EL (cell line): ENCODE measurements at places on chromosomes 6 and 20.
A peak's percentile ranks its signal among the peaks of the same experiment; 100 is the strongest.

- DNase-seq = peak; percentile 92
Observed at GRCh38 chr6:30682143-30683117, 4.0 kb downstream of the PPP1R18 start.

DNA sequence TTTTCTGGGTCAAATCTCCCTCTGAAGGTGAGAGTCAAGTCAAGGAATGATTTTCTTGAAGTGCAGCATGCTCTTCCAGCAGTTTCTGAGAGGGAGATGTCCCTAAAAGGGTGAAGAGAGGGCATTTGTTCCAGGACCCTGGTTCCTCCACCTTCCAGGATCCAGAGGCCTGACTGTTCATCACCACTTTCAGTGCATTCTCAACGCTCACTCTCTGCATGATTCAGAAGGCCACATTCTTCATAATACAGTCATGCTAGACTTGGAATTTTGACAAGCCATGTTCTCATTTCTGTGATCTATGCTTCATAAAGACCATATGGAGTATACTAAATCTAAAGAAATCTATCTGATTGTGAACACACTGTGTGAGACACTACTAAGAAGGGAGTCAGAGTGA is 85.1 kb downstream of the PDE7B start:
- DNase-seq = peak; percentile 98

DNA sequence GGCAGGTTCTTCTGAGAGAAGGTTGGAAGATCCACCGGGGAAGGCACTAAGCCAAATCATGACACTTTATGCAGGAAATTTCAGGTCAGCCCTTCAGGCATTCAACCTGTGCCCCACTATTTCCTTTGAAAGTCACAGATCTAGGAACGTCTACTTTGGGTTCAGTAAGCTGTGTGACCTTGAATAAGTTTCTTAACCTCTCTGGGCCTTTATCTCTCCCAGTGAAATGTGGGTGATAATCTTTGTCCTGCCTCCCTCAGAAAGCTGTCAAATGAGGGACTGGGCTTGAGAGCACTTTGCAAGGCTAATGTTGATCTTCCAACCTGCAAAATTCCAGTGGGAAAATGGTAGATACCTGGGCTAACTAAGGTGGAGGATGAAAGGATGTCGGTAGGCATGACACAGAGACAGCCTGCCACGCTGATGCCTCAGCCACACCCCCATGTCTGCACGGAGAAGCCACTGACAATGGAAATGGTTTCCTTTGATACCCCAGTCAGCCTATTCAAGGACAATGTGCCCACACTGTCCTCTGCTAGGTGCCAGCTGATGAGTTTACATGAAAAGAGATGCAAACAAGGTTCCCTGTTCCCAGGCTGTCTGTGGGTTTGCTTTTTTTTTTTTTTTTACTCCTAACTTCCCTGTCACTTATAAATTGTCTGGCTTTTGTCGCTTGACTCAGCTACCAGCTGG is 9.3 kb downstream of the BNIP5 start:
- DNase-seq = no peak

DNA sequence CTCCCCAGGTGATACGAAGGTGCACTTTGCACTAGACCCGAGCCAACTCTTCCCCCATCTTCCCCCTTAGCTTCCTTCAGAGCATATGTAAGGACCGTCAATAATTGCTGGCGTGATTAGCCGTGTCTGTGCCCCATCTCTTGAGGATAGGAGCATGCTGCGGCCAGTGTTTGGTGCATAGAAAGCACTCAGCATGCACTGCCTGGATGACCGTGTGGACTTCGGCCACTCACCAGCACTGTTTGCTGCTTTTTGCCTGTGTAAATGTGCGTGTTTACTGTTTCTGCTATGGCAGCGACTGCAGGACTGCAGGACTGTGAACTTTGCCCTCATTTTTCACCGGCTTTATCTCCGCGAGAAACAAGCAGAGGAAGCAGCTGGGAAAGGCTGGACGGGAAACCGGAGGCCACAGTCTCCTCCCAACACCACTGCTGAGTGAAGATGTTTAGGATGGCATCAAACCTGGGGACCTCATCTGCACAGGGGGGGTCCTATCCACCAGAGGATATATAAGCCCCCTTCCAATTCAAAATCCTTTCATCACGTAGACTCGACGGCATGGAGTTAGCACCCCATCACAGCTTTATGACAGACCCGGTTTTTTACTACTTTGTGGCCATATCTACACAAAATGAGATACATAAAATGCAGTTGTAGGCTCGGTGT is 150.6 kb upstream of the AFDN start:
- DNase-seq = no peak

DNA sequence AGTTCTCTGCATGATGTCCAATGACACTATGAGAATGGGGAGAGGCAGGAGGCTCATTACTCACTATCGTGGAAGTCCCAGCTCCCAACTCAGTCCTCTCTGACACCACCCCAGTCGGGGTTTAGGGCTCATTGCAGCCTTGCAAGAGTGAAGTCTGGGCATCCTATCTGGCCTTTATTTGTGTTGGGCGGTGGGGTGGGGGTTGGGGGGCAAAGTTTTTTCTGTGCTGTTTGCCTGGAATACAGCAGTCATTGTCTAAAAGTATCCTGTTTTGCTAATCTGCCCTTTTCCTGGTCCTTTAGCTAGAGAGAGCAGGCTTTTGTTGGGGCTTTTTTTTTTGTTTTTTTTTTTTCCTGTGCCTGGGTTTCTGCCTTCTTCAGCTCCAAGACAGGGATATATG is 174.2 kb downstream of the MYLK4 start:
- no peak for DNase-seq

- peak; percentile 24 for DNase-seq
Observed at GRCh38 chr20:60381643-60382400, 423.6 kb downstream of the CDH26 start.

DNA sequence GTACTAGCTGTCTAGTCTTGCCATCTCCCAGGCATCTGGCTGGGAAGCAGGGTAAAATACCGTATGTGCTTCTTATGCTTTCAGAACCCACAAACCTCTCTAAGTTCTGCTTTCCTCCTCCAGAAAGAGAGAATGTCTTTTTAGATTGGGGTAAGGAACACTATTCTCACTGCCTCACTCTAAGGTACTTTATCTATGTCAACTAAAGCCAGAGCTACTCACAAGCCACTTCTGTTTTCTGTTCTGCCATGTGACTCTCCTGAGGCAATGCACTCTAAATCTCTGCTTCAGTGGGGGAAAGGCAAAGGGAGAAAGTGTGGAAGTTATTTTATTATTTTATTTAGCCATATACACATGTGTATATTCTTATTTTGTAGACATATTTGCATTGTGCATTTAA is 15.6 kb downstream of the MEP1A start:
- DNase-seq = no peak

- no peak for DNase-seq
Observed at GRCh38 chr6:116291701-116292396, 12.1 kb upstream of the TSPYL1 start.

GRCh38 chr6:7188492-7188891 is 80.7 kb downstream of the RREB1 start:
- no peak for DNase-seq

DNA sequence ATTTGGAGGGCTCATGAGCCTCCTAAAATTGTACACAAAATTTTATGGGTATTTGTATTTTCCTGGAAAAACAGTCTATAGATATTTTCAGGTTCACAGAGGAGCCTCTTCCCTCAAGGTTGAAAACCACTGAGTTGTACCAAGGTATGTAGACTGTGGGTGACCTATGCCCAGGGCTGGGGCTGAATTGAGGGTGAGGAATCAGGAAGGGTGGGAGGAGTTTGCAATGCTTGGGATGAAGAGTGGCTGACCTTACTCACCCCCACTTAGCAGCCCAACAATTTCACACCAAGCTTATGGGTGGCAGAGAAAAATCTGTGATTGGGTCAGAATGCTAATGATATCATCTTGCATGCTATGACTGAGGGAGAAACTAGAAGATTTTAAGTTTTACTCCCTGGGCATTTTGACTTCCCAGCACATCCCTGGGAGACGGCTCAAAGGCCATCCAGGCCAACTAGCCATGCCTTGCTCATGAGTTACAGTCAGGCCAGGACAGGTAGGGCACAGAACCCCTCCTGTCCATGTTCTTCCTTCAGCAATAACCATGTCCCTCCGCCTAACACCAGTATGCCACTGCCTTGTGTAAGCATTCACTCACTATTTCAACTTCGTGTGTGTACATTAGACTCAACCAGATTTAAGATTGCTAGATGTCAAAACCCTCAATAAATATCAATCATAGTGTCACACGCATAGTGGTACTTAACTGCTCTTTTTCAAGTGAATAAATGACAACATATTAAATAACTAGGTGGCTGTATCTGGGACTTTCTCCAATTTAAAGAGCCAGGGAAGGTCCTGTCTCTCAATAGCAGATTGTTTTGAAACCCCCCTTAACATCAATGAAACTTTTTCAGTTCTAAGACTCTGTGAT is 16.6 kb downstream of the ADTRP start:
- DNase-seq = peak; percentile 13

DNA sequence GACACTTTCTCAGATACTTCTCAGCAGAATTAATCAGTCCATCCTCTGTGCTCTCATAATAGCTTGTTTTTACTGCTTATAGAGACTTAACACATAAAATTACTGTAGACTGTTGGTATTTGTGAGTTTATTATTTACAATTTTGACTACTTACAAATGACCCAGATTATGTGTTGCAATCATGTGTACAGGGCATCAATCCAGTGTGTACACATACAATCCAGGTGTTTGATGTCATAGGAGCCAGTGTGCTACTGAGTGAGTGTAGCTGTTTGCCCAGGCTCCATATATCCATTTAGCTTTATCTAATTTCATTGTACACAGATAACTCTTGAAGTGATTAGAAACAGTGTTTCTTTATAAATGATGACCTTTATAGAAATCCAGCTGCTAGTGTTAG is 31.3 kb downstream of the TRMT11 start:
- DNase-seq = no peak

GRCh38 chr6:29887819-29888776 is 54.2 kb upstream of the HLA-A start:
- peak; percentile 65 for DNase-seq

- no peak for DNase-seq
Observed at GRCh38 chr6:36280467-36280866, 10.6 kb downstream of the PNPLA1 start.

- peak; percentile 56 for DNase-seq
Observed at GRCh38 chr6:31541059-31541657, 645 bp downstream of the DDX39B start.

- DNase-seq = no peak
Observed at GRCh38 chr6:91865889-91866288, 1279.0 kb upstream of the MAP3K7 start.

- DNase-seq = peak; percentile 86
Observed at GRCh38 chr20:1402149-1402548, 9.3 kb upstream of the FKBP1A start.

DNA sequence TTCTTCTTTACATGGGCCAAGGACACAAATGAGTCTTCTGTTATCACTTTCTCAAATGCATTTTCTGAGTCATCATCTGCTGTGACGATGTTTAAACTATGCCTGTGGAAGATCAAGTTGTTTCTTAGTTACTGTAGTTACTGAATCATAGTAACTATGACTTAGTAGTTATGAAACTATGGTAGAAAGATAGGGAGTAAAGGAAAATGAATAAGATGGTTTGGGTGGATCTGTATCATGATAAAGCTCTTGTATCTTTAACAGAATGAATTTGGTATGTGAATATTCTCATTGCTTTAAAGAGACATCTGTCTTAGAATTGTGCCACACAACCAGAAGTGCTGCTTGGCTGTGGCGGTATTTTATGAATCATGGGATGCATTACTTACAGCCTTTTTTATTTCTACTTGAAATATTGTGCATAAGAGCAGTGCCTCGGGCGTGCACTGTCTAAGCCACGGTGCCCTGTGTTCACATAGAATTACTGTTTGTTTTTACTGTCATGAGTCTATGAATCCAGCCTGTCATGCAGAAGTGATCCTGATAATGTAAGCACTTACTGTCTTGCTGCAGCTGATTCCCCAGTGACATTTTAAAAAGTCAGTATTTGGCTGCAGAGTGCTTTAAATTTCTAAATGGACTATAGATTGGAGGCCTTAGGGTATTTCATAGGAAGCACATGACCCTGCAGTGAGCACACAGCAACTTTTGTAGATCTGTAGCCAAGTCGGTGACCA is 215.2 kb downstream of the TMEM242 start:
- DNase-seq = peak; percentile 87

DNA sequence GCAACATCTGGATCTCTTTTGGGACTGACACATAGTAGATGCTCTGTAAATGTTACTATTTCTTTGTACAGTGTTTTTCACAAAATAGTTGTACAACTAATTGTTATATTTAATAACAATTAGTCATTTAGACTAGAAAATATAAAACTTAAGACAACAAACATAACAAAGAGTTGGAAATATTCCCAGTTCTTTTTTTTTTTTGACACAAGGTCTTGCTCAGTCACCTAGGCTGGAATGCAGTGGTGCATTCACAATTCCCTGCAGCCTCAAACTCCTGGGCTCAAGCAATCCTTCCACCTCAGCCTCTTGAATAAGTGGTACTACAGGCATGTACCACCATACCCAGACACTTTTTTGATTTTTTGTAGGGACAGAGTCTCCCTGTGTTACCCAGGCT is 105.8 kb downstream of the UTRN start:
- no peak for DNase-seq

GRCh38 chr6:3701631-3702030 is 49.9 kb downstream of the PXDC1 start:
- DNase-seq = no peak

DNA sequence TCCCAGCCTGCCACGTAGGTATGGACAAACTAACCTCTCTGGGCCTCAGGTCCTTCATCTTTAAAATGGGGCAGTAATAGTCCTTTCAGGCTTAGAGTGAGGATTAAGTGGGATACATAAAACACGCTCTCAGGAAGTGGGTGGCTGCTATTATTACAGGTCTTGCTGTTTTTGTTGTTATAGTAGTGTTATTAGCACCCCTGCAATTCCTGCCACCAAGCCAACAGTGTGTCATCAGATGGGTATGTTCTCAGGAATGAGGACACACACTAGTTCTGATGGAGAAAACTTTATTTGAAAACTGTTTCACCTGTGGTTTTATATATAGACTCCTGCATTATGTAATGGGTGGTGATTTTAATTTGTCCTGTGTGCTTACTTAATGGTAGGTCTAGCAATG is 131.7 kb downstream of the LRRC1 start:
- peak; percentile 62 for DNase-seq

GRCh38 chr6:16851758-16852157 is 90.5 kb upstream of the ATXN1 start:
- no peak for DNase-seq

- no peak for DNase-seq
Observed at GRCh38 chr6:38212579-38212978, 393.1 kb downstream of the ZFAND3 start.
